ENCODE measurements at places on chromosomes 13 and 19.

DNA sequence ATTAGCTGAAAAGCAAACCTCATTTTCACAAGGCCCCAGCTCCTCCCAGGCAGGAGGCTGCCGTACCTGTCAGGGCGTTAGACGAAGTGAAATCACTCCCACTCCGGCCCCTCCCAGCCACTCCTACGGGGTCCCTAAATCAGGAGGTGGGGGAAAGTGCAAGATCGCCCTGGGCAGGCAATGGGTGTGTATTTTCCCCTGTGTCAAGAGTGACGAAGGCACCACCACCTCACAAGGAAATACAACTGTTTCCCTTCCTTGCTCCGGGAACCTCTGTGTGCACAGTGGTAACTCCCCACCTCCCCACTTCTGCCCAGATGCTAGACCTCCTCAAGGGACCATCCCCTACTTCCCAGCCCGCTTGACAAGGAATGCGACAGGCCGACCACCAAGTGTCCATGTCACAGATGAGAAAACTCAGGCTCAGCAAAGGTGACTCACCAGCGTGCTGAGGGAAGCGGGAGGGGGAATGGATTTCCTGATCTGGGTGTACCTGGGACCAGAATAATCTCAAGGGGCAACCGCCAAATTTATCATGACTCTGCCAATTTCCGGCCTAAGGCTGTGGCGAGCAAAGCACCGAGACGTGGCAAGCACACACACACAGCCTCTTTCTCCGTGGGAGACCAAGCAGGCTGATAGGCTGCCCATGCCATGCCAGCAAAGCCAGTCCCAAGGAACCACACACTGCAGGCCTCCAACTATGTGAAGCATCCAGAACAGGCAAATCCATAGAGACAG is 7.3 kb downstream of the PPP6R1 start:
- H3K27me3 ChIP-seq, result no peaks in the 10 kb centered on the region
- no peak overlapping the region for H3K27ac ChIP-seq
- H3K4me1 ChIP-seq, result peaks cover 10% of the 10 kb centered on the region
- no peak overlapping the region for H3K4me3 ChIP-seq
- DNase-seq, result no peak

DNA sequence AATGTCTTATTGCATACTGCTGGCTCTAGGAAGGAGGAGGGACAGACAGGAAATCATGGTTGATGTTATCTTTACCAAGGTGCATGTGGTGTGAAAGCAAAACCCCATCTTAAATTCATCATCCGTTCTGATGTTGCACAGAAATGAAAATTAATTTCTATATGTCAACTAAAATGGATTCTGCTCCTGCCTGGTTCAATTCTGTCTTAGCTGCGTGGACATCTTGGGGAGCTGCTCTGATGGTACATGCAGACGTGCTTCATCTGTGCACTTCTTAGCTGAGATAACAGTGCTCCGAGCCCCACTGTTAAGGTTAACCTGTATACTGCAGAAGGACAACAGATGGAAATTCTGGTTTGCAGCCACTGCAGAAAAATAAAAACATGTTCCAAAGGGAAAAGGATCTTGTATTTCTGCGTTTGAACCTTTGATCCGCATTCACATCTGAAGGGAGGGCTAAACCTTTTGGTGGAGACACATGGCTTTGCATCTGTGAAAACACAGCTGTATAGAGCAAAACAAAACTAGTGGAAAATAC is 155.6 kb downstream of the TM9SF2 start:
- H3K27ac ChIP-seq, result peak overlapping the region; percentile 8
- H3K27me3 ChIP-seq, result no peaks in the 10 kb centered on the region
- H3K4me3 ChIP-seq, result no peak overlapping the region
- no peak for DNase-seq
- H3K4me1 ChIP-seq, result peaks cover 17% of the 10 kb centered on the region

DNA sequence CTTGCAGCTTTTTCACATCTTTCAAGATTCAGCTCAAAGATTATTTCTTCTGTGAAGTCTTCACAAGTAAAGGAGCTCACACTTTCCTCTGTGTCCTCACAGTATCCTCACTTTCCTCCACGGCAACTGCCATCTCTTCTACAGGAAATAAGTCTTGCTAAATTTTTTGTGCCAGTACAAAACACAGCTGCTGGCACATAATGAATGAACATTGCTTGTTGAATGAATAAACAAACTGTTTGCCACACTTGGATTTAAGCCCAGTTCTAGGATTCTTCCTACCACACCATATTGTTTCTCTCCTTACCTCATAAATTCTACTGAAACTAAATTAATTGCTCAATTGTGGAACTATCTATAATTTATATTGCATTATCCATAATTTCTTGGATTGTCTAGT is 59.5 kb downstream of the RAP2A start:
- H3K4me1 ChIP-seq, result peaks cover 7% of the 10 kb centered on the region
- H3K27ac ChIP-seq, result no peak overlapping the region

GRCh38 chr13:85640727-85641126 is 158.5 kb downstream of the SLITRK6 start:
- H3K4me3 ChIP-seq, result no peak overlapping the region
- H3K27me3 ChIP-seq, result no peaks in the 10 kb centered on the region
- H3K36me3 ChIP-seq, result no peaks in the 10 kb centered on the region
- no peak for DNase-seq

DNA sequence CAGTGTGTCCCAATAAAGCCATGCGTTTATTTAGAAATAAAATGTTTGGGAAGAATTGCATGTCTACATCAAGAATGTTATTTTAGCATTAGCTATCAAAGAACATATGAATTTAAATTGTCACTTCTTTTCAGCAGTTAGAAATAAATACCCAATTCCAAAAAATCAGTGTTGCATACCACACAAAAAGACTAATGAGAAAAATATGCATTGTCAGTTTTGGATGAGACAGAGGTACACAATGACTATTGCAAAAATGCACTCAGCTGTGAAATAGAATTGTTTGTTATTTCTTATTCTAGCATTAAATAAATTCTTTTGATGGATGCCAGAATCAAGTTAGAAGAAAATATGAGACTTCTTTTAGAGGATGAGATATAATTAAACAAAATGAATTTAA is 833.9 kb downstream of the SLITRK1 start:
- no peak overlapping the region for H3K4me3 ChIP-seq
- DNase-seq, result no peak
- no peak overlapping the region for H3K27ac ChIP-seq
- H3K4me1 ChIP-seq, result no peaks in the 10 kb centered on the region
- no peaks in the 10 kb centered on the region for H3K36me3 ChIP-seq

DNA sequence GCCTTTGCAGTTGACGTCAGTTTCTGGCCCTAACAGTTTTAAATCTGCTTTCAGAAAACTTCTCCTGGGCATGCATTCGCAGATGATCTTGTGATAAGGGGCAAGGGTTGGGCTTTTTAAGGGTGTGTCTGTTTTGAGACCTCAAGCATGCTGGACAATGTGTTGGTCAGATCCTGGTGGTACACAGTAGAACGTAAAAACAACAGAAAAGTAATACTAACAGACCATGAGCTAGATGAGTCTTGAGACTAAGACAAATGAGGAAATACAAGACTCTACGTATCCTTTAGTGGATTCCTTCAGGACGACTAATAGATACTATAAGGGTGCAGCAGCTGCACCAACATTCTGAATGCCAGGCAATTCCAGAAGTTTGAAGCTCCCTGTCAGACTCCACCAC is 237.6 kb downstream of the DNAJC15 start:
- no peaks in the 10 kb centered on the region for H3K27me3 ChIP-seq
- H3K4me1 ChIP-seq, result peaks cover 10% of the 10 kb centered on the region
- H3K27ac ChIP-seq, result no peak overlapping the region
- no peaks in the 10 kb centered on the region for H3K36me3 ChIP-seq
- no peak overlapping the region for H3K4me3 ChIP-seq
- no peak for DNase-seq

GRCh38 chr13:40377783-40378182 is 288.7 kb downstream of the FOXO1 start:
- H3K27me3 ChIP-seq, result no peaks in the 10 kb centered on the region
- H3K27ac ChIP-seq, result no peak overlapping the region
- no peak overlapping the region for H3K4me3 ChIP-seq
- H3K4me1 ChIP-seq, result no peaks in the 10 kb centered on the region

GRCh38 chr13:104387510-104387909 is 1321.3 kb upstream of the SLC10A2 start:
- no peaks in the 10 kb centered on the region for H3K27me3 ChIP-seq
- no peak for DNase-seq
- H3K27ac ChIP-seq, result no peak overlapping the region
- no peaks in the 10 kb centered on the region for H3K36me3 ChIP-seq
- peak overlapping the region; percentile 66 for H3K4me3 ChIP-seq
- H3K4me1 ChIP-seq, result no peaks in the 10 kb centered on the region

Data from endodermal cell (in vitro differentiated cells).